ENCODE measurements at places on chromosomes 1 and 21.

DNA sequence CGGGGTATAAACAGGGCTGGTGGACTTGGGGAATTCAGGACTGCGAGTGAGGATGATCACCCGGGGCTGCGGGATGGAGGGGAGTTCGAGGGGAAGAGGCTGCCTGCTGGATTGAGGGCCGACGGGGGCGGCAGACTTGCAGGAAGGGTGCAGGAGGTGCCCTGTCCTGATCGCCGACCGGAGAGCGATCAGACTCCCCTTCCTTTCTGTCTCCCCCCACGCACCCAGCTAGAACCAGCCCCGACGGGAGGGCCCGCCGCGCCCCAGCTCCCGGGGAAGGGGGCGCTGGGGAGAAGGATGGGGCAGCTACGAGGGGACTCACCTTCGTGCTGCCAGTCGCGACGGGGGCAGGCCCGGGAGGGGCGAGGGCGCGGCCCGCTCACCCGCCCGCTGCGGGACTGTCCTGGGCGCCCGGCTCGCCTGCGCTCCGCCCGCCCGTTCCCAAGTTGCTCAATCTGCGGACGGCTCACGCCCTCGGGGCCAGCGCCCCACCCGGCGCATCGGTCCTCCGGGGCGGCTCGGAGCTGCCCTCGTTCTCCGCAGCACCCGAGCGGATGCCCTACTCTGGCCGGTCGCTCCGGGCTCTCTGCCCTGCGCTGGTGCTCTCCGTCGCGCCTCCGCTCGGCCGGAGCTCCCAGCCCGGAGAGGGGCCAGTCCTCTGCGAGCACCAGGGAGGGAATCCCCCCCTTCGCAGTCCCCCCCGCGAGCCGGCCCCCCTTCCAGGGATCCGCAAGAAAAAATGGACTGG is at the start of gene RSPO1:
Gene RSPO1 (minus strand): TSS at position 649 of the 748 bp plus-strand sequence. CDS start 5,231 bp downstream, outside the sequence.
- DNase-seq = no peak

DNA sequence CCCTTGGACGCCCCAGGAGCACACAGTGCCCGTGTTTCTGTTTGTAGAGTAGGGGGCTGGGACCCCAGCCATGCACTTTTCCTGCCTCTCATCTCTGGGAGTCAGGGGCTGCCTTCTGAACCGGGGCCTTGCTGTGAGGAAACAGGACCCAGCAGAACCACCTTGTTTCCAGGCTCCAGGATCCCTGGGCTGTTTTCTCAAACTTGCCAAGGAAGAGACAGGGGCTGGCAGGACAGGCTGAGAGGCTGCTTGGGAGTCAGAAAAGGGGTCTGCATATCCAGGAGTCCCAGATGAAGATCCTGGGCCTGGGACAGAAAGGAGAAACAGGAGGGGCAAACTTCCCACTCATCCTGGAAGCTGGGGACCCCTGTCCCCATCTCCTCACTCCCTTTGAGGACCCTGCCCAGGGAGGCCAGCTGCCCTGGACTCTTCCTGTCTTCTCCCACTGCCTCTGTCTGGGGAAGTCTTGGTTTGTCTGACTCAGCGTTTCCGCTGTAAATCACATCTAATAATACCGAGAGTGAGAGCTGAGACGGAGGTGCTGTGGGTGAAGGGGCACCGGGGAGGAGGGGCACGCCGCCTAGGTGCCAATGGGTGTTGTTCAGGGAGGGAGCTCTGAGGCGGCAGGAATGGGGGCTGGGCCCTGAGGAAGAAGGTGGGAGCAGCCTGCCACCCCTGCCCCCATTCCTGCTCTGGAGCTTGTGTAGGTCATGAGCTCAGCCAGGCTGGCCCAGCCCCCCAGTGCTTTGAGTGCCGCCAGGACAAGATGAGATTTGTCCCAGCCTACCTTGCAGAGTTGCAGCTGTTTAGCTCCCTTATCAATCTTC is 16.7 kb downstream of the POU3F1 start:
- no peak for DNase-seq

- no peak for DNase-seq
Observed at GRCh38 chr1:224996266-224996665, 66.8 kb downstream of the DNAH14 start.

DNA sequence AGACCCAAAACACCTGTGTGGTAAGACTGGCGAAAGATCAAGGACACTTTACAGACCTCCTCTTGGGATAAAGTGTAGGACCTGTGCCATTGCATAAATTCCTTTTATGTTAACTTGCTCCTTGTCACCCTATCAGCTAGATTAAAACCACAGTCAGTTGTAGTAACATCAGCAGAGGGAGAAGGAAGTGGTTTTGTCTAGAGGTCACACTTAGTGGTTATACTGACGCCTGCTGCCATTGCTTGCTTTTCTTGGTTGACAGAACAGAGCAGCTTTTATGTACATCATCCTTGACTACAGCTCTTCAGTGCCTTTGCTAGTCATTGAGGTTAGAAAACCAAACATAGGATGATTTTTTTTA is 101.4 kb downstream of the PBX1 start:
- no peak for DNase-seq

- no peak for DNase-seq
Observed at GRCh38 chr1:205812271-205812877, 624 bp downstream of the SLC41A1 start.

GRCh38 chr1:227092069-227092468 is 152.0 kb downstream of the COQ8A start:
- no peak for DNase-seq

DNA sequence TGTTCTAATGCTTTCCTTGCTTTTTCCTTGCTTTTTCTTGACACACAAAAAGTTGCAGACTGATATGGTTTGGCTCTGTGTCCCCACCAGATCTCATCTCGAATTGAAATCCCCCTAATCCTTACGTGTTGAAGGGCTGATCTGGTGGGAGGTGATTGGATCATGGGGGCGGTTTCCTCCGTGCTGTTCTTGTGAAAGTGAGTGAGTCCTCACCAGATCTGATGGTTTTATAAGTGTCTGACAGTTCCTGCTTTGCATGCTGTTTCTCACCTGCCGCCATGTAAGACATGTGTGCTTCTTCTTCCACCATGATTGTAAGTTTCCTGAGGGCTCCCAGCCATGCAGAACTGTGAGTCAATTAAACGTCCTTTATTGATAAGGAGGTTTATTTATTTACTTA is 11.3 kb downstream of the SPATA17 start:
- no peak for DNase-seq
